ENCODE measurements at places on chromosomes 11 and 22.

GRCh38 chr11:4039011-4039410, 55.6 kb upstream of the RRM1 start:
- DNase-seq = no peak

GRCh38 chr22:37747715-37748100, 50.9 kb downstream of the TRIOBP start:
- DNase-seq = no peak

- no peak for DNase-seq
Measured at GRCh38 chr11:69413015-69413801, 68.3 kb upstream of the LINC01488 start.

GRCh38 chr11:2590965-2591754, 108.6 kb downstream of the KCNQ1OT1 start:
- DNase-seq = no peak

DNA sequence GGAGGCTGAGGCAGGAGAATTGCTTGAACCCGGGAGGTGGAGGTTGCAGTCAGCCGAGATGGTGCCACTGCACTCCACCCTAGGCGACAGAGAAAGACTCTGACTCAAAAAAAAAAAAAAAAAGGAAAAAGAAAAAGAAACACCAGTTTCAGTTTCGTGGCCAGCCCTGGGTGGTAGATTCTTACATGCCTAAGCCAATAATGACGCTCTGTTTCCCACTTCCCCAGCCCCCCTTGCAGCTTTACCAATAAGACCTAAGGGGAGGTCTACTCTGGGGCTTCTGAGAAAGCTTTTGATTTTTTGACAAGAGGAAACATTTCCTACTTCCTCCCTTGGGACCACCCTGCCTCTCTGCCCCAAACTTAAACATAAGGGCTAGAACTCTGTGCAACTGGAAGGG, 30.0 kb upstream of the PTPRJ start:
- peak; percentile 13 for DNase-seq

- no peak for DNase-seq
Measured at GRCh38 chr11:63536669-63537292, at the start of gene PLAAT4. Gene PLAAT4 (plus strand): TSS chr11:63536808. CDS start chr11:63536869, 61 bp downstream.

DNA sequence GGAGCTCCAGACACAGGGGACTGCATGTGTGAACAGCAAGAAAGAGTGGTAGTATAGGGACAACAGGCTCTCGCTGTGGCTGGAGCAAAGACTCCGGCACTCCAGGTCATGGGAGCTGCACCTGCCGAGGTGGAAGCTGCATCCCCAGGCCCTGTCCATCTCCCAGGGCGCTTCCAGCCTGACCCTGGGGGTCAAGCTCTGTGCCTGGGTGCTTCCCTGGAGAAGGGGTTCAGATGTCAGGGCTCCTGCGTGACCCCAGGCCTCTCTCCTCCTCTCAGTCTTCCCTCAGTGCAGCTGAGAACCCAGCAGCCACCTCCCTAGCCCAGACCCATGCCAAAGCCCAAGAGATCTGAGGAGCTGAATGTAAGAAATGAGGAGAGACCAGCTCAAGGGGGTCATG, 3.4 kb downstream of the TMPRSS4 start:
- DNase-seq = no peak

GRCh38 chr11:47179655-47179991, 2.9 kb upstream of the ARFGAP2 start:
- DNase-seq = no peak

DNA sequence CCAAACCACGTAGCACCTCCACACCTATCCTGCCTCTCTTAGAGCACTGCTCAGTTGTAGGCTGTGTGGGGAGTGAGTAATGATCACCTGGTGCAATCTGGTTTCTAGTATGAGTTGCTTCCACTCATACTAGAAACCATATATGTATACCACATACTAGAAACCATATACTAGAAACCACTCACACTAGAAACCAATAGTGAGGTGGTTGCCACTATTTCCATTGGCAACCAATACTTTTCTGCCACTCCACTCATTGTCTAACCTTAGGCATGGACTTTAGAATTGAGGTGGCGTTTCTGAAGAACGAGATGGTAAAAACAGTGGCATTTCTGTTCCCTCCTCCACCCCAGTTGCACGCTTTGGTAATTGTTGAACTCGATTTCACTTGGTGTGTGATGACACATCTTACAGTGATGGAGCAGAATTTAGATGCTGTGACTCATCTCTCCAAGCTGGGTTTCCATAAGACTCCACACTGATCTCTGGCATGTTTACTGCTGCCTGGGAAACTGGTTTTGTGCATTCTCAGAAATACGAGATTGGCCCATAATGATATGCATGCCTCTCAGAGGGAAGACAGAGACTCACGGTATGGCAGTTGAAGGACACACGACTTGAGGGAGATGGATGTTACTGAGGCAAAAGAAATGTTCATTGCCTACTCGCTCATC, 82.9 kb downstream of the KIRREL3 start:
- DNase-seq = no peak

DNA sequence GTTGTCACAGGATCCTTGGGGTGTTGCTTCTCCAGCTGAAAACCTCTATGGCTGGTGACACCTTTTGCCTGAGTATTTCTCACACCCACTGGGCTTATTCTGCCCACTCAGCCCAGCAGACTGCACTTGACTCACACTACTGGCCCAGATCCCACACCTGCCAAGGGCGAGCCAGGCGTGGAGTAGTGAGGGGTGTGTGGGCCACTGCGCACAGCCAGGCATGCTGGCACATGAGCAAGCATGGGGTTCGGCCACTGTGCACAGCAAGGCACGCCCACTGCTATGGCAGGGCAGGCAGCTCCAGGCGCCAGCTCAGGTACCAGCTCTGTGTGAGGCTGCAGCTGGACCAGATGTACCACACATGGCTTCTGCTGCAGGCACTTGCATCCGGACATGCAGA, 116.5 kb upstream of the MTNR1B start:
- DNase-seq = no peak

DNA sequence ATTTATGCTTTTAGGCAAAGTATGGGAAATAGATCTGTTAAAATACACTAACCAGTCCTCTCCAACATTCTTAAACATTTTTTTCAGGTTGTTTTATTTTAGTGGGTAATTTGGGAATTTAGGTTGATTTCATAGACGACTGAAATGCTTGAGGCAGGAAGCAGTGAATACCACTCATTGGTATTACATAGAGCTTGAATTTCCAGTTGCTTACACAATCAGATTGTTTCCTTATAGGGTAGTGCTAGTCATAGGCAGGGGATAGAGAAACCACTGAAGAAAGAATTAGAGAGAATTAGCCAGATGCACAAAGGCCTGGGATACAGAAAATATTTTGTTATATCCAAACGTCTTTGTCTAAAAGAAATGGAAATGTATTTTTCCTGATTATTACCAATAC, 23.9 kb upstream of the LYVE1 start:
- DNase-seq = no peak

- no peak for DNase-seq
Measured at GRCh38 chr11:100624346-100624745, 62.7 kb upstream of the ARHGAP42 start.

DNA sequence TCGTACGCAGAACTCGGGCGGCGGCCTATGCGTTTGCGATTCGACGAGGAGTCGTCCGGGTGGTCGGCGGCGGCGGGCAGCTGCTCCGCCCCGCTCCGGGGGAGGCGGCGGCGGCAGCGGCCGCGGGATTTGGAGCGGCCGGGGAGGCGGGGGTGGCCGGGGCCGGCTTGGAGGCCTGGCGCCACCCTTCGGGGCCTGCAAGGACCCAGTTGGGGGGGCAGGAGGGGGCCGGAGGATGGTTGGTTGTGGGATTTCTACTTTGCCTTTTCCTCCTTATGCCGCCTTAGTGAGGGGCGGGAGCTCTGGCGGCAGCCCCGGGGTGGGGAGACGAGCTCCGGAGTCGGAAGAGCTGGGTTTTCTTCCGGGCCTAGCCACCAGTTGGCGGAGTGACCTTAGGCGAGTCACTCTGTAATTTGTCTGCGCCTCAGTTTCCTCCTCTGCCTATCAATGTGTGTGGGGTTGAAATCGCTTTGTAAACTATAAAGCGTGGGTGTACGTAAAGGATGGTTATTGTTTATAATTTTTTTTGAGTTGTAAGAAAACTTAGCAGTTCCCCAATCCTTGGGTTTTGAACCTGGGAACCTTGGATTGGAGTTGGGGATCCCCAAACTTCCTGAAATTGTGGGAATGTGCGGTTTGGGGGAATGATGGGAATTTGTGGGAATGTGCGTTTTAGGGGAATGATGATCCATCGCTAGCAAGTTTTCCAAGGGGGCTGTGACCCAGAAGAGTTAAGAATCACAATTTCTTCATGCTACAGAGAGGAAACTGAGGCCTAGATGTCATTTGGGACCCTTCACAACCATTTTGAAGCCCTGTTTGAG, 679 bp downstream of the TUG1 start:
- peak; percentile 17 for DNase-seq

DNA sequence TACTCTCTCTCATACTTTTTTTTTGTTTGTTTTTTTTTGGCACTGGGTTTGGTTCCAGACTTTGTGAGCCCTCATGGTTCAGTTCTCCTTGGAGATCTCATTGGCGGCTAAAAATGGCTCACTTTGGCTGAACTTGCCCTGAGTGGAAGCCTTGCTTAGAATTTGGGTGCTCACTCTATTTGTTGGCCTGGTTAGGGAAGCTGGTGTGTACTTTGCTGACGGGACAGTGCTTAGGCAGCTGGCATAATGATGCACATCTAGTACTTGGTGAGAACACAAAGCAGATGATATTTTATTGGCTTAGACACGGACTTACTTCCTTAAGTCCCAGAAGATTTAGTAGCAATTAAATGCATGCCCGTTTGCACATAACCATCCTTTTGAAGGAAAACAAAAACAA, 66.5 kb upstream of the GRAMD1B start:
- DNase-seq = no peak

- no peak for DNase-seq
Measured at GRCh38 chr11:65858681-65859087, 704 bp upstream of the CFL1 start.

- no peak for DNase-seq
Measured at GRCh38 chr11:8832571-8833260, 78.3 kb upstream of the AKIP1 start.

DNA sequence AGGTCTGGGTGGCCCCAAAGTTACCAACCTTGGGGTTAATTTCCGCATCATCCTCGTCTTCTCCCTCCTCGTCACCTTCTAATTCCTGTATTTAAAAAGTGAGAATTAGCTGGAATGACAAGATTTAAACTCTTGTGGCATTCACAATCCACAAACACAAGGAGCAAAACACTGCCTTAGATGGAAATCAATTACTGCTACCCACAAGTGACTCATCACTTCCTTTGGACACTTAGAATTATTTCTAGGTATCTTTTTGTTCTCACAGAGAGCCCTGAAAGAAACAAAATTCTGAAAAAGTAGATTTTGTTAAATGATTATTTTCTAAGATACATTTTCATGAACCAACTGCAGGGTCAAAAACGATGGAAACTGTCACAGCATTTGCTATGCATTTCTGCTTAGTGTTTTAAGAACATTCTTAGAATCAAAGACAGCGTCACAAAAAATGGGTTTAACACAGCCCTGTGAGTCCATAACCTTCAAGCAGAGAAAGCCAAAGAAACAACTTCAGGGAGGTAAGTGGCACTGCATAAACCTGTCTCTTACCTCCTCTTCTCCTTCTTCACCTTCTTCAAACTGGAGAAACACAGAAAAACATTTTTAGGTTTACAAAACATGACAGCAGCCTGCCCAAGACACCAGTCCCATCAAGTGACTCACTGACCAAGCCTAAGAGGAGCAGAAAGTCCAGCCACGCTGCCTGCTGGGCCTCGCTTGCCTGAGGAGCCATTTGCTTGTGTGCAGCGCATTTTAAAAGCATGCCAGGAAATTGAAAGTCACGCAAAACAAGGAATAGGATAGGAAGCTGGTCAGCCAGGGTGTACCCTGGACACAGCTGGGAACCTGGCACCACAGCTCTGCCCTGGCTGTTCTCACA, 22.3 kb upstream of the PHLDA2 start:
- no peak for DNase-seq

- no peak for DNase-seq
Measured at GRCh38 chr11:121336279-121336937, 43.8 kb downstream of the SC5D start.

- no peak for DNase-seq
Measured at GRCh38 chr11:6203327-6203726, 2.0 kb upstream of the C11orf42 start.

- no peak for DNase-seq
Measured at GRCh38 chr11:74611369-74611861, 19.0 kb downstream of the POLD3 start.

- no peak for DNase-seq
Measured at GRCh38 chr11:29183301-29183700, 833.5 kb downstream of the KCNA4 start.

GRCh38 chr11:131792243-131792642, 421.8 kb downstream of the NTM start:
- no peak for DNase-seq

DNA sequence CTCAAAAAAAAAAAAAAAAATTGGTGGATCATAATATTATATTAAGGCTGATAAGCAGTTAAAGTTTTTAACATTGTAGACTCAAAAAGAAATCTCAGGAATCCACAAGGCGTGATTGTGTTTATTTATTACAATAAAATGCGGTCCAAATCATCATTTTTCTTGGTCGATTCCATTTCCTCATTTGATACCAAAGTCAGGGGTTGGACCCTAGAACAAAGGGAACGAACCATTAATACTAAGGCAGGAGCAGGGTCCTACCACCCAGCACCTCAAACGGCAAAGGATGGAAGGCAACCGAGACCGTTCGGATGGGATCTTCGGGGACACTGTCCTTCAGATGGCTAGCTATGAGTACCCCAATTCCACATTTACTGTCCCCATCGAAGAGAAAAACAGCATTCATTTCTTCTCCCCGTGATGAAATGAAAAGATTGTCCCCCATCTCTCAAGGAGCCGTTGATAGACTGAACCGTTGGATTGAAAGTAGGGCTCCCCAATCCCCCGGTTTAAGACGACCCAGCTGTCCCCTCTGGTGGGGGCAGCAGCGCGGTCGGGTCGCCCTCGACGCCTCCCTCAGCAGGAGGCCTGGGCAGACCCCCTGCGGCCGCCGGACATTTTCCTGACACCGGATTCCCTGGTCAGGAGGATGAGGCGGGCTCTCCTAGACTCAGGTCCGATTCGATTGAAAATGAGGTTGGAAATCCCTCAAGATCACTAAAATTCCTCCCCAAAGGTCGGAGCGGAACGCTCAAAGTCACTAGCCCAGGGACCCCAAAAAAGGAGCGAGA, 607 bp downstream of the DMC1 start:
- DNase-seq = no peak

Measured in activated CD8-positive, alpha-beta memory T cell treated with anti-CD3 and anti-CD28 coated beads for 1 hour (primary cell).